ENCODE measurements at places on chromosomes 5 and 9.

DNA sequence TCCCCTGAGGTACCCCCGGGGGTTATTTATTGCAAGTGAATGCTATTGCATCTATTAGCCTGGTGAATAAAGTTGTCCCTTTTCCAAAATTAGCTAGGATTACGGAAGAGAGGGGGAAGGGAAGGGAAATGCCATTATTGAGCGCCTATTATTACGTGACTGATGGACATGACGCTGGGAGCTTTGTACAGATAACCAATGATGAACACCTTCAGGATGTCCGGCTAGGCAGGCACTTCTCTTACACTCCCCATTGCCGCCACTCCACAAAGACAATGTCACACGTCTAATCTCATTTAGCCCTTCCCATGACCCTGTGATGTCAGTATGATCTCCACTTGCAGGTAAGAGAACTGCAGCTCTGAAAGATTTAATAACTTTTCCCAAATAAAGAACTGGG is 9.4 kb downstream of the GABRP start:
- DNase-seq = no peak

- DNase-seq = no peak
Measured at GRCh38 chr9:111348821-111349271, 18.8 kb upstream of the OR2K2 start.

DNA sequence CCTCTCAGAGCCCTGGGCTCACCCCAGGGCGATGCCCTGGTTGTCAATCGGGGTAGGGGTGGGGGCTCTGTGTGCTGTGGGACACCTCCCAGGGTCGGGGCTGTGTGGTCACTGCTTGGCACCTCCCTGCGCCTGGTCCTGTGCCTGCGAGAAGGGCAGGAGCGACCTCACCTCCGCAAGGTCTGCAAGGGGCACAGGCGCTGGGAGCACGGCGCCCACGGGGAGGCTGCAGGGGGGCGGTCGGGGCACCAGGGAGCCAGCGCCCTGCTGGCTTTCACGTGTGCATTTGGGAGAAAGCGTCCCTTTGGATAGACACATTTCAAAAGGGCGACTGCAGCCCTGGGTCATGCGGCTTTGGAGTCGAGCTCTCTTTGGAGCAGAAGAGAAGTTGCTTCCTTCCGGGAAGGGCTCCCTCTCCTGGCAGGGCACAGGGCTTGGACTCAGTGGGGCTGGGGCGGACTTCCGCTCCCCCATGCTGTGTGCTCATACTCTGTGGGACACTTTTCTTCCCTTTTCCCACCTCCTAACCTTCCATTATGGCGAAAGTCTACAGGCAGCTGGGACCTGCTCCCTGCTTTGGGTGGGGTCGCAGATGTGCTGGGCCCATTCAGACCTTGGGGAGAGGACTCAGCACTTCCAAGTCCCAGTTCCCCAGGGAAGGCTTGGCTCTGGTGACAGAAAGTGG is 52.9 kb upstream of the SLC28A3 start:
- no peak for DNase-seq

GRCh38 chr9:34341659-34342295 is 12.4 kb downstream of the NUDT2 start:
- no peak for DNase-seq

- DNase-seq = peak; percentile 52
Measured at GRCh38 chr9:36728651-36729520, 156.2 kb downstream of the MELK start.

- no peak for DNase-seq
Measured at GRCh38 chr5:9347541-9348295, 198.2 kb downstream of the SEMA5A start.

- no peak for DNase-seq
Measured at GRCh38 chr9:74666625-74667316, 169.6 kb downstream of the RORB start.

GRCh38 chr9:129247285-129248153 is 69.5 kb upstream of the IER5L start:
- no peak for DNase-seq

DNA sequence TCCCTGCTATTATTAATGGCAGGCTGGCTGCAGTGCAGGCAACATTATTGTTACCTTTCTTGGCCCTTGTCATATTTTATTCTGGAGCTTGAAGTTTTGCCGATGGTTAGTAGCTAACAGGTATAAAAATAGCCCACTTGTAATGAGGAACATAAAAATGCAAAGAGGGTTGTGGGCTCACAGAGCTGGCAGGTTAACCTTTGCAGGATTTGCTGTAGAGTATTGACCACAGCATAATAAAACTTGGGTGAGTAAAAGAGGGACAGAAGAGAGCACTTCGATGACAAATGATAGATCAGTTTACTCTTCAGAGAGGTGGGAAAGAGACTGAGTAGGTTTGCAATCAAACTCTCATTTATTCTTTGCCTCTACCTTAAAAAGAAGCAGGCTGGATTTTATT is 49.7 kb upstream of the SGCD start:
- no peak for DNase-seq

DNA sequence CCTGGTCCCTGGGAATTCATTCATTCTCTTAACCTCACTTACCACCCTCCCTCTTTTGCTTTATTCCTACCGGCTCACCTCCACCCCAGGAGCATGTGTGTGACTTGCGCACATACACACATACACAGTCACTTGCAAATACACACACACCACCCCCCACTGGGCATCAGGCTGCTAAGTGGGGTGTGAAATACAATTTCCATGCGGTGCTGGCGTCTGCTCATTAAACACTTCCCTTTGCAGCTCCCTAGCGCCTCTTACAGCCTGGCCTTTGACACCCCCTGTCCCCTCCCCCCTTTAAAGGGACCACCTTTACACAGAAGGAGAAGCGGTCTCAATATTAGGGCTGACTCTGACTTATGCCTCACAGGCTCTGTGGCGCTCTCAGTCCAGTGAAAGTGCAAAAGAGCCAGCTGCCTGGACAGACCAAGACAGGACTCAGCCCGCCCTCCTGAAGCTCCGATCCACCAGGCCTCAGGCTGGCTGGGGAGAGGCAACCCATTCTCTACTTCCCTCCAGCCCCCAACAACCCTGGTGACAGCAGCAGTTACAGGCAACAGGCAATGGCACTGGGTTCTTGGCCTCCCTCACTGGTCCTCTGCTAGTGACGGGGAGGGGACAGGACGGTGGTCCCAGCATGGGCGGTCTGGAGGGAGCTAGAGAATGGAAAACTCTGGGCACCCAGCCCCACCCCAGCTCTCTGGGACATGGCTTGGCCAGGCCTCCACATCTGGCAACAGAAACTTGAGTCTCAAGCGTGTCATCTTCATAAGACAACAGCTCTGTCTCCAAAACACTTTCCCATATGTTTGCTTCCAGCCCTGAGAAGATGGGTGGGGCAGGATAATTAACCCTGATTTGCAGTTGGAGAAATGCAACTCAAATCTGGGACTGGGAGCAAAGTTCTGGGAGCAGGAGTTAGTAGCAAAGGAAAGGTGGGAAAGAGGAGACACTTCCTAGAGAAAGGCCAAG is 12.0 kb downstream of the ENHO start:
- no peak for DNase-seq

DNA sequence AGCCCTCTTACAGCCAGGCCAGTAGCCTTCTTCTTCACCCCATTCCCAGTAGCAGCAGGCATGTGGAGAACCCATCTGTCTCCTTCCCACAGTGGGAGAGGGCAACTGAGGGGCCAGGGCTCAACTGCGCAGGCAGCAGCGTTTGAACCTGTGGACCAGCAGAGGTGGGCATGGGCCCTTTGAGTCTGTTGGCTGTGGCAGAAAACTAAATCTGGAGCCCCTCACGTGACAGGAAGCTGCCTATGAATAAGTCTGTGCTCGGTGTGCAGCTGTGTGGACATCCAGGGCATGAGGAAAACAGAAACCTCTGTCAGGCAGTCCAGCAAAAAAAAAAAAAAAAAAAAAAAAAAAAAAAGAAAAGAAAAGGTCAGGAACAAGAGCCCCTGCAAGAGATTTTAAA is 189.2 kb upstream of the NR3C1 start:
- DNase-seq = no peak

All from stimulated activated CD8-positive, alpha-beta memory T cell treated with anti-CD3 and anti-CD28 coated beads, Interleukin-15, amount 100 ng/mL, for 24 hours (primary cell).